ENCODE measurements at places on chromosomes 1 and 21. TPM values are rescaled to one million over a fixed set of nuclear protein-coding genes. Genes with fewer than 3 reads are reported as not detected.

- DNase-seq: no peak
Measured at GRCh38 chr1:82420584-82420983, 619.9 kb downstream of the ADGRL2 start.

- DNase-seq: no peak
Measured at GRCh38 chr1:158716335-158716734, 4.2 kb downstream of the OR6K3 start.

DNA sequence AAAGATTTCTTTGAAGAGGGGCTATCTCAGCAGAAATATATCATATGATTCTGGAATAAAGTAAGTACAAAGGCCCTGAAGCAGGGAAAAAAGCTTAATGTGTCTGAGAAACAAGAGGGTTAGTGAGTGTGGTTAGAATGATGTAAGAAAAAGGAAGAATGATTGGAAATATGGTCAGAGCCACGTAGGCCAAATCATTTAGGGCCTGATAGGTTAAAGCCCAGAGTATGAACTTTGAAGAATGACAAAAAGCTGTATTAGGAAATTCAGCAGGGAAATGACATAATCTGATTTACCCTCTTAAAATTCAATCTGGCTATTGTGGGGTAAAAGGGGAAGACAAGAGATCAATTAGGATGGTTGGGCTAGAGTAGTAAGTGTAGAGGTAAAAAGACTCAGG is 69.0 kb upstream of the MUTYH start:
- DNase-seq: no peak

Gene CELA3A
- not detected for polyA plus RNA-seq

GRCh38 chr1:13764588-13765332 is 64.8 kb downstream of the PRDM2 start:
- DNase-seq: no peak

Gene DEGS1
- polyA plus RNA-seq: 63.7 TPM

Gene OXCT2
- polyA plus RNA-seq: 0.17 TPM

Gene GABPA
- polyA plus RNA-seq: 42.2 TPM

DNA sequence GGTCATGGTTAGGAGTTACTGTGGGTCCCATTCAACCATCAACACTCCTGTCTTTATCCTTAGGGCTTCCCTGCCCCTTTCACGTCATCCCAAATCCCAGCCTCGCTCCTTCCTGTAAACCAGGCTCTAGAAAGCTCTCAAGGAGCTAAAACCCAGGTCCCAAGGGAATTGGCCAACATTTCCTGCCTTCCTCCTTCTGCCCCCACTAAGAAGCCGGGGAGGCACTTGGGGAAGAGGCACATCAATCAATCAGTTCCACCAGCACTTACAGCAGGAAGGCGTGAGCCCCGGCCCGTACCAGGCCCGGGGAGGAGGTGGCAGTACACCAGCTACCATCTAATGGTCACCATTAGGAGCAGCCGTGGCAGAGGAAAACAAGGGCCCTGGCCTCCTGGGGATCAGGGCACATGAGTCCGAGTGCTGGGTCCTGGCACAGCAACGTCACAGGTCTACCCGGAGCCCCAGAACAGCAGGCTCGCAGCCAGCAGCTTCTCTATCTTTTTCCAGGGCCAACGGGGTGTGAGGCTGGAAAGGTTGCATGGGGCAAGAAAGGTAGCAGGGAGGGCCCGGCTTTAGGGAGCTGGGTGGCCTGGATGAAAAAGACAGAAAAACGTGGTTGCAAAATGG is 108.6 kb downstream of the CASZ1 start:
- no peak for DNase-seq

DNA sequence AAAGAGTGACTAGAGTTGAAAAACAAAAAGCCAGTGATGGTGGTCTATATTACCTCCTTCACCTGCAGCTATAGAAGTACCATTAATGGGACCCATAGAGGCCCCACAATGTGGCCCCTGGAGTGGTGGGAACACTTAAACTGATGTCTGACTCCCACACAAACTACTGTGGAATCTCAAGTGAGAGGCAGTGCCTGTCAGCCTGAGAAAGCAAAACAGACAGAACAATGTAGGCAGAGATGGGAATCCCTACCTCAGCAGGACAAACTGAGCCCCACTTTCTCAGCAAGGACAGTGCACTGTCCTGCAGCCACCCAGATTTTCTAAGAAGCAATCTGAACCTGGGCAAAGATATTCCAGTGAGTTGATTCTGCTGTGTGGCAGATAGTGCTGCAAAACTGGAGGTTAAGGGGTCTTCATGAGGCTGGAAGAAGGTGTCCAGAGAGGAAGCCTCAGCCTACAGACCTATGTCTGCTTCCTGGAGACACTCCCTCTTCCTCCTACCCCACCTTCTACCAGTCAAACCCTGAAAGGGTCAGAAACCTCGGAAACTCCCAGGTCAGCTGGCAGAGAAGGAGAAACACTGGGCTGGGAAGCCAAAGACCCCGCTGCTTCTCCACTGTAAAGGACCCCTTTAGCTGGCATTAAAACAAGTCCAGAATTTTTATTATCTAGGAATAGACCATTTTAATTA is 228.7 kb downstream of the C1orf94 start:
- no peak for DNase-seq

- no peak for DNase-seq
Measured at GRCh38 chr1:222390181-222390580, 157.7 kb downstream of the HHIPL2 start.

Gene GUCA2A
- polyA plus RNA-seq: not detected

DNA sequence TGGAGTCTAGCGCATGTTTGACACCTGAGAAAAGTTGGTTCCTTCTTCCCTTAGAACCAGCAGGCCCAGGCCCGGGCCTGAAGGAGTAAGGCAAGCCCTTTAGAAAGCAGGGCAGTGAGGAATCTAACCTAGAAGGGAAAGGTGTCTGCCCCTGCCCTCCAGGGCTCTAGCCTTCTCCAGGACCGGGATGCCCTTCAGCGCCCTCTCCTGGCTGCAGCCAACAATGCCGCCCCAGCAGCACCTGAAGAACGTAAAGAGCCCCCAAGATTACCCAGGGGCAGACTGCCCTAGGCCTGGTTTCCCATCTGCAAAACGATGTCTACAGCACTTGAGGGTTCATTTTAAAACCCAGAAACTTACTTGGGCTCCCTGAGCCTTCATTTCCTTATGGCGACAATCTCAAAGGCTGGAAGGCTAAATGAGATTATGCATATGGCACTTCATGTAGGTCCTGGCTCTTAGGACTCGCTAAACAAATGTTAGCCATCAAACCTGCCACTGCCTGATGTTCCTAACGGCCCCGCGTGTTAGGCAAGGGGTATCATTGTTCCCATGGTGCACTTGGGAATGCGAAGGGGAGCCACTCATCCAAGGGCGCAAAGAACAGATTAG is 106.7 kb upstream of the KLHDC7A start:
- no peak for DNase-seq

DNA sequence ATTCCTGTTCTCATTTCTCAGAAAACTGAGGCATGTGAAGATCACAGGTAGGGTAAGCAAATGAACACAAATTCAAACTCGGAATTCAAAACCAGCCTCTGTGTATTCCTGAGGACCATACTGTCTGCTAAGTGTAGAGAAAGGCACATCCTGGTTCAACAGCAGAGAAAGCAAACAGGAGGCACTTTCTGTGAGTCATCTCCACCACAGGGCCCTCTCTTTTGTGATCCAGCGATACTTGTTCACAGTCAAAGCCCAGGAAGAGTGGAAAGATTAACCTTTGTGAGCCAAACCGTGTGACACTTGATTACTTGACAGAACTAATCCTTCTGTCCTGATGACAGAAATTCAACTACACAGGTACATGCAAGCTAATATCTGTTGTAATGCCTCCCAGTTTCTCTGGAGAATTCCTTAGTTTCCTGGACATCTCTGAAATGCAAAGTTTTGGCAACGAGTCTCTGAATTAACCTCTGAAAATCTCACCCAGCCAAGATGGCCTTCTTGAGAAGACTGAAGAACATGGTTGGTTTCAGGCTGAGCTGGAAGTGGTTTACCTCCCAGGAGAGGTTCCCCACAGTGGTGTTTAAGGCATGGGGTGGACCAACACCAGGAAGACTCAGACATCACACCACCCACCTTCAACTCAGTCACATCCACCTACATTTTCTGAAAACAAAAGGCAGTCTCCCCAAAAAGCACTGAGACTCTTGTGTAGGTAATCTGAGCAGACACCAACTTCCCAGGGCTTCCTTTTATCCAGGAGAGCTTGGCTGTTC is 98.2 kb upstream of the ERG start:
- no peak for DNase-seq

- no peak for DNase-seq
Measured at GRCh38 chr1:63368131-63368530, 704 bp downstream of the ALG6 start.

DNA sequence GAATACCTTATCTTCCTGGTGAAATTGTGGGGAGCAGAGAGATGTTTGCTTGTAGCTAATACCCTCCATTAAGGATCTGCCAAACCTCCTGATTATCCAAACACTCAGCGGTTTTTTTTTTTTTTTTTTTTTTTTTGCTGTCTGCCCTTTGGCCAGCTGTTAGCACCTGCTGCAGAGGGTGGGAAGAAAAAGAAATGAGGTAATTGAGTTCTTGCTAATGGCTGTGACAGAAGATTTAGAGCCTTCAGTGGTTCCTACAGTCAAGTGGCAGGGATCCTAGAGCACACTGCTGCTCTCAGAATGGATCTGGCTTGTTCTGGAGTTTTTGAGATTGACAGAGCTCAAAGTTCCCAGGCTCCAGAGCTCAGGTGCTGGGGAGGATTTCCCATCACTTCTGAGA is 342.5 kb downstream of the DISC1 start:
- DNase-seq: no peak

- no peak for DNase-seq
Measured at GRCh38 chr1:60797351-60797750, 285.0 kb upstream of the NFIA start.

GRCh38 chr1:169288011-169288414 is 79.6 kb downstream of the NME7 start:
- no peak for DNase-seq

GRCh38 chr21:38621132-38621531 is 122.9 kb upstream of the ERG start:
- no peak for DNase-seq

DNA sequence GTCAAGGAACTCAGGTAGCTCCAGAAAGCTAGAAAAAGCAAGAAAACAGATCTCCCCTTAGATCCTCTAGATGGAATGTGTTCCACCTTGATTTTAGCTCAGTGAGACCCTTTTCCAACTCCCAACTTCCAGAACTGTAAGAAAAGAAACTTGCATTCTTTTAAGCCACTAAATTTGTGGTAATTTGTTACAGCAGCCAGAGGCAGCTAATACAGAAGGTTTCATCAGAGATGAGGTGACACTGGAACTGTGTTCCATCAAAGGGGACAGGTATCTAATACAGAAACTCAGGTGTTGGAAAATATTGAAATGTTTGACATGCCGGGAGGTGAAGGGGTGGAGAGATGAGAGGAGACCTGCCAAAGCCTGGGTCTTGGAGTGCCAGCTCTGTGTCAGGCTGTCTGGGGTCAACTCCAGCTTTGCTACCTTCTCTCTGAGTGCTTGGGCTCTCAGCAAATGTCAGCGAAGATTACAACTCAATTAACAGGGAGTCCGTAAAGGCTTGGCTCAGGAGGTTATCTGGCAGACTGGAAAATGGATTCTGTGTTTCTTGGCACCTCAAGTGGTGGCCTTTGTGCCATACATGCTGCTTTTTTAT is 71.3 kb downstream of the PLPP3 start:
- DNase-seq: no peak

DNA sequence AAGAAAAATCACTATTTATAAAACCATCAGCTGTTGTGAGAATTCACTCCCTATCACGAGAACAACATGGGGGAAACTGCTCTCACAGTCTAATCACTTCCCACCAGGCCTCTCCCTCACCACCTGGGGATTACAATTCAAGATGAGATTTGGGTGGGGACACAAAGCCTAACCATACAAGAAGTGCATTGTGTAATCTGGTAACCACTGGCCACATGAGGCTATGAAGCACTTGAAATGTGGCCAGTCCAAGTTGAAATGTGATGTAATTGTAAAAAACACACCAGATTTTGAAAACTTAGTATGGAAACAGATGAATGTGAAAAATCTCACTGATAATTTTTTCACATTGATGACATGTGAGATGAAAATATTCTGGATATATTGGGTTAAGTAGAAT is 293.8 kb downstream of the TTLL7 start:
- DNase-seq: no peak

Gene SLC41A1
- polyA plus RNA-seq: 30.4 TPM

GRCh38 chr1:85214654-85215053 is 13.8 kb upstream of the SYDE2 start:
- no peak for DNase-seq

Gene CFHR3
- 0.42 TPM for polyA plus RNA-seq

DNA sequence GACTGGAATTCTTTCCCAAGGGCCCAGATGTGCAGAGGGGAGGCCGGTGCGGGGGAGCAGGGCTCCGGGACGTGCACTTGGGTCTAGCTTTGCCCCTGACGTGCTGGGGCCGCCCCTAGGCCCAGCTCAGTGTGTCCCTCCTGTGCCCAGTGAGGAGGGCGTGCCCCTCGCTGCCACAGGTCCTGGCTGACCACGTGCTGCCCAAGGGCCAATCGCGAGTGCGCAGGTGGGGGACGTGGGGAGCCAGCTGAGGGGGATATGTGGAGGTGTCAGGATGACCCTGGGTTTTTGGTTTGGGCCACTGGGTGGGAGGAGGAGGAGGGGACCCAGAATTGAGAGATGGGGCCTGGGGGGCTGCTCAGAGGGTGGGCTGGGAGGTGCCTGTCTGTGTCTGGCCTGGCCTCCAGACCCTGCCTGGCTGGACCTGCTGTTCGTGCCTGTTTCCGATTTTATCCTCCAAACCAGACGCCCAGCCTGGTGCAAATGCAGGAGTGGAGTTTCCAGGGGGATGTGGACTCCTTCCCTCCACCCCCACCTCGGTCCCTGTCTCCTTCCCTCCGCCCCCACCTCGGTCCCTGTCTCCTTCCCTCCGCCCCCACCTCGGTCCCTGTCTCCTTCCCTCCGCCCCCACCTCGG is 6.1 kb upstream of the RNF223 start:
- DNase-seq: no peak

Gene PTPRC
- polyA plus RNA-seq: 5.3 TPM

- DNase-seq: no peak
Measured at GRCh38 chr1:55965981-55966461, 613.3 kb downstream of the PLPP3 start.

- DNase-seq: no peak
Measured at GRCh38 chr1:118985640-118986554, 2.2 kb downstream of the TBX15 start.

DNA sequence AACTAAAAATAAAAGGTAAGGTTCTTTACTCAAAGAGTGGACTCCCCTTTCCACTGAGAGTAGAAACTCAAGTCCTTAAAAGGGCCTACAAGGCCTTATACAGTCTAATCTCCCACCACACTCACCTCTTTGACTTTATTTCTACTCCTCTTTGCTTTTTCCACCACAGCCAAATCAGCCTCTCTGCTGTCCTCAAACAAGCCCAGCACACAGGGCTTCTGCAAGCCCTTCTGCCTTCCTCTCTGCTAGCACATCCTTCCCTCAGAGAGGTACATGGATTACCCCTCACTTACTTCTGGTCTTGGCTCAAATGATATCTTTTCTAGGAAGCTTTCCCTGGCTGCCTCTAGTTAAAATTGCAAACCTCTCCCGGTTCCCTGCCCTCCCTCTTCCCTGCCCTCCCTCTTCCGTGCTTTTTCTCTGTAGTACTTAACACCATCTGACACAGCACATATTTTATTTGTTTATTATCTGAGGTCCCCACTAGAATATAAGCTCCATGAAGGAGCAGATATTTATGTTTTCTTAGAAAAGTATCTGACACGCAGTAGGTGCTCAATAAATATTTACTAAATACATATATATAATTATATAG is 1.7 kb downstream of the LYST start:
- no peak for DNase-seq

- DNase-seq: no peak
Measured at GRCh38 chr1:215156232-215156631, 73.7 kb downstream of the KCNK2 start.

Gene TSPAN2
- polyA plus RNA-seq: 46.3 TPM
